Inflammatory macrophage (primary cell): ENCODE measurements at places on chromosomes 4 and X.

- no peak for DNase-seq
Observed at GRCh38 chr4:79396794-79397193, 11.2 kb downstream of the GK2 start.

- DNase-seq, result no peak
Observed at GRCh38 chr4:64893205-64893604, 484.0 kb upstream of the TECRL start.

GRCh38 chr4:7983296-7983695 is 43.6 kb upstream of the AFAP1 start:
- no peak for DNase-seq

GRCh38 chr4:185424905-185425646 is 688 bp downstream of the UFSP2 start:
- DNase-seq, result no peak

GRCh38 chrX:41096339-41096955 is 11.2 kb downstream of the USP9X start:
- DNase-seq, result peak; percentile 20

DNA sequence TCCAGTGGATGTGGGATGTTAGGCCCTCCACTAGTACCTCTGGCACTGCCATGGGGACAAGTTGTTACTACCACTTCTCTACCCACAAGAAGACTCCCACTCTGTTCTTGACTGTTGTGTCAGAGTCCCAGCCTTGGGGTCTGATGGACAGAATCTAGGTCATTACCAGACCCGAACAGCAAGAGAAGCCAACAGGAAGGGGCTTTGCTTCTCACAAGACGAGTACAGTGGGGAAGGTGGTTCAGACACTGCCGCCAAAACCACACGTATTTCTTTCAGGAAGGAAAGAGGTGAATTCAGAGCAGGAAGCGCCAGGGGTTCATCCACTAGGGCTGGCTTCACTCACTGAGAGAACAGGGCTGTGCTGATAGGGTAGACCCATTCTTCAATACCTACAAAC is 161.3 kb upstream of the KIT start:
- DNase-seq, result no peak

GRCh38 chrX:129653971-129654651 is 645 bp downstream of the APLN start:
- peak; percentile 15 for DNase-seq

DNA sequence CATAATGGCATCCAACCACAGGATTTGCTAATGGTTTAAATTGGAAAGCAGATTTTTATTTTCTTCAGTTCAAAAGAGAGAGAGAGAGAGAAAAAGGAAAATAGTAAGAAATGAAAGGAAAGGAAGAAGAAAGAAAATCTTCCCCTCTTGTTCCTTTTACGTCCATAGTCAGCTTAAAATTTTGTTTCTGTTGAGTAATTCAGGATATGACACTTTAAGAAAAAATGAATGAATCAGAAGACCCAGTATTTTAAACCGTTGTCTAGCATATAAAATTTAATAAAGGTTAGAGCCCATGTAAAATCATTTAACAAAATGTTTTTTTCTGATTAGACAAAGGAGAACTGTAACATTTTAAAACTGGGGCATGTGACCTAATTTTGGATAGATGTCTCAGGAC is 391.8 kb upstream of the EPHA5 start:
- no peak for DNase-seq

DNA sequence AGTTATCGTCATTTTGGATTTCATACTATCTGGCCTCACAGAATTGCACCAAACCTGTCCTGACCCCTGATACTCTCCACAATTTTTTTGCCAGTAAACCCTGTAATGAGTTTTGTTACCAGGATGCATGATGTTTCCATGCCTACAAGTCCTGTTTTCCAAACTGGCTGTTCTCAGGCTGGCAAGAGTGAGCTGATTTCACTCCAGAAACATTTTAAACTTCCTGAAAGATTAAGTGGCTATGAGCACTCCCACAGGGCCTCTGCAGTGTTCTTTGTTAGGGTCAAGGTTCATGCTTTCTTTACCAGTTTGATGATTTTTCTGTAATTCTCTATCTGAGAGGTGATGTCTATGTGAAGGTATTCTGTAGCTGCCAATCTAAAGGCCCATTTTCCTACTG is 31.7 kb upstream of the PDLIM3 start:
- no peak for DNase-seq

- no peak for DNase-seq
Observed at GRCh38 chr4:72394012-72394663, 174.9 kb downstream of the ADAMTS3 start.

- peak; percentile 2 for DNase-seq
Observed at GRCh38 chr4:46894826-46895225, 14.2 kb downstream of the COX7B2 start.

DNA sequence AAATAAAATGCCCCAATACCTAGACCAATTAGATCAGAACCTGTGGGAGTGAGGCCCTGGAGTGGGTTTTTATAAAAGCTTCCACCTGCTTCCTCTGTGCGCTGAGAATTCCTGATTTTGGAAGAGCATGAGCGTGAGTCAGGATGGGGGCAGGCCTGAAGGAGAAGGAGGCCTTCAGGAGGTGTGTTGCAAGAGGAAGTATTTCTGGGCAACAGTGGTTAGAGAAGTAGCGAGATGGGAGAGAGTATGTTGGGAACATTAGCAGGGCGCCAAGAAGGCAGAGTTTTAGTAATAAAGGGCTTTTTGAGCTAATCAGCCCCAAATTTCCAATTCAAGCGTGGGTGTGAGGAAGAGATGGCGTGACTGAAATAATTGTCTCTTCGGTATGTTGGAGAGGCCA is 349.8 kb downstream of the UNC5C start:
- peak; percentile 49 for DNase-seq

DNA sequence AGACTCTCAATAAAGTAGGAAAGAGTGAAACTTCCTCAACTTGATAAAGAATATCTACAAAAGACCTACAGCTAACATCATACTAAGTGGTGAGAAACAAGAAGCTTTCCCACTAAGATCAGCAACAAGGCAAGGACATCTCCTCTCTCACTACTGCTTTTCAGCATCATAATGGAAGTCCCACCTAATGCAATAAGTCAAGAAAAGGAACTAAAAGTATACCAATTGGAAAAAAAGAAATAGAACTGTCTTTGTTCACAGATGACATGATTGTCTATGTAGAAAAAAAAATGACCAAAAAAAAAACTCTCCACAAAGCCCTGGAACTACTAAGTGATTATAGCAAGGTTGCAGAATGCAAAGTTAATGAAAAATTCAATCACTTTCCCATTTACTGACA is 25.1 kb upstream of the SH3RF1 start:
- peak; percentile 52 for DNase-seq

DNA sequence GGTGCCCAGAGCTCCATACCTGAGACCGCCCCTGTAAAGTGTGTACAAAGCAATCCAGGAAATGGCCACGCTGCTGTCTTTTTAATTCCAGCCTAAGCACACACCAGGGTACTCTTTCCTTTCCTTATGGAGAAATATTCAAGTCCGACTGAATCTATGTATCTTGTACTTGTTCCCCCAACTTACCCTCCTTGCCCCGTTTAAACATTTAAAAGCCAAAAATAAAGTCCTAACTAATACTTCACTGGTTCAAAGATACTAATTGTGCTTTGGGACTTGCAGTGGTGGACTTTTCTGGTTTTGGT is 731 bp upstream of the AMMECR1 start:
- DNase-seq, result no peak

GRCh38 chr4:185896817-185897488 is 85.0 kb upstream of the SORBS2 start:
- no peak for DNase-seq

GRCh38 chr4:138070816-138071215 is 171.3 kb downstream of the SLC7A11 start:
- no peak for DNase-seq

- DNase-seq, result no peak
Observed at GRCh38 chr4:64771149-64771548, 361.9 kb upstream of the TECRL start.

DNA sequence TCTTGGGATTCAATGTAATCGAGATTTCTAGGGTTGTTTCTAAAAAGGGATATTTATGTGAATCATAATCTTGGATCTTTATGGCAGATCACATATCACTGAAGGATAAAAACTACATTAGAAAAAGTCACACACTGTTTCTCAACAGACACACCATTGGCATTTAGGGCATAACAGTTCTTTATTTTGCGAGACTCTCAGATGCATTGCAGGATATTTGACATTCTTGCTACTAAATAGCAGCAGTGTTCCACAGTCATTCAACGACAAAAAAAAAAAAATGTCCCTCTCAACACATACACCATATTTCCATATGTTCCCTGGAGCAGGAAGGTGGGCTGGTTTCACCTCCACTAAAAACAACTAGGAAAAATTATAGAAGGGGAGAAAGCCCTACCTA is 243.4 kb upstream of the PCDH18 start:
- DNase-seq, result no peak

- no peak for DNase-seq
Observed at GRCh38 chr4:124487651-124488050, 224.9 kb downstream of the ANKRD50 start.

DNA sequence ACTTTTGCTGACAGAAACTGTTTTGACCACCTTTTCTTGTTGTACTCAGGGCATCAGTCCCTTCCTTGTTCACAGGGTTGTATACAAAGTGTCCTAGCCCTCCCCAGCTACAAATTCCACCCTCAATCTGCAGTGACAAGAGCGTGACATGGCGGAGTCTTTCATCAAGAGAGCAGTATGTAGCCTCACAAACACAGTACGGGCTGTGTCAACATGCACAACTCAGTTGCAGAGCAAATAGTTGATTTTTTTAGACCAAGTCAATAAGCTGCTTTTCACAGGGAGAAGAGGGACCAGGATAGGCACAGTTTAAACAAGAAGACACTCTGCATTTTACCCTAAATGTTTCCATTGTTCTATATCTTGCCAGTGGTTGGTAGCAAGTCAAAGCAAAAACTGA is 8.6 kb upstream of the HS6ST2 start:
- DNase-seq, result no peak

DNA sequence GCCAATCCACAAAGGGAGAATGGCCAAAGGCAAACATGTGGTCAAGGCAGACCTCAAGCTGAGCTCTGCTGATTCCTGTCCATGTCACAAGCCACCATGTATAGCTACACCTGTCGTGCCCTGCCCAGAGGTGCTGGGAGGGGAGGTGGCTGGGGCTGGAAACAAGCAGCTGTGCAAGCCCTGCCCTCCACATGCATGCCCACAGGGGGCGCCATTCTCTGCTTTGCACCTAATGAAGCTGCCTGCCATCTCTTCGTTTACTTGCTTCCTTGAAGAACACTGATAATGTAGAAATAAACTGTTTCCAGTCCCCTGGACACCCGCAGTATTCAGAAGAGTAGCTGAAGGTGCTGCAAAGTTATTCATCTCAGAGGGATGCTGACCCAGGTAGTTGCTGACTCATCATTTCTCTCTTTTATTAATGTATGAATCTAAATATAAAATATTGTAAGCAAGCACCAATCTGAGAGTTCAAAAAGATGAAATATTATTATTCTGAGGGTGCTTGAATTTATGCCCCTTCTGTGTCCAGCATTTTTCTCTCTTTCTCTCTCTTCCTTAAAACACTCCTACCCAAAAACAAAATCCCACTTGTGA is 278.6 kb downstream of the ADGRA3 start:
- DNase-seq, result peak; percentile 0

DNA sequence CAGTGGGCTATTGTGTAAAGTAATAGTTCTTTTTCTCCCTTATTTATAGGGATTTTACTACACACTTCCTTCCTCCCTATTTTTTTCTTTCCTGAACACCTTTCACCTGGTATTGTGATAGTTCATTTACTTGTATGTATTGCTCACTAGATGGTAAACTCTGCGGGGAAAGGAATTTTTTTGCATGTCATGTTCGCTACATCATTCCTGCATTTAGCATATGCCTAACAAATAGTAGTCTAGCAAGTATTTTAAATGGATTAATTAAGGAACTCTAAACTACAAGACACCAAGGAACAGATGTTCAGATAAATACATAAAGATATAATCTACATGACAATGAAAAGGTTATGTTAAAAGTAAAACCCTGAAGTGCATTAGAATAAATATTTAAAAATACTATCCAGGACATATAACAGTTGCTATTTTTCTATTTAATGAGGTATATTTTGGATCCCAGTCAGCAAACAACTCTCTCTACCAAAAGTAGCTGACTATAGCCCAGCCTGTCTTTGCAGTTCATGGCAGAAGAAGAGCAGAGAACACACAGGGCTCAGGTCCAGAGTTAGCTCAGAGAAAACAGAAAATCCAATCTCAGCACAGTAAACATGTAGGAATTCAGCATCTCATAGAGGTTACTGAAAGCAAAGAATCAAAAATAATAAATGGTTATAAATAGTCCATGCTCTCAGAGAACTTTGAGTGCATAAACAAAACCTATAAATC is 87.8 kb downstream of the PACRGL start:
- DNase-seq, result no peak

DNA sequence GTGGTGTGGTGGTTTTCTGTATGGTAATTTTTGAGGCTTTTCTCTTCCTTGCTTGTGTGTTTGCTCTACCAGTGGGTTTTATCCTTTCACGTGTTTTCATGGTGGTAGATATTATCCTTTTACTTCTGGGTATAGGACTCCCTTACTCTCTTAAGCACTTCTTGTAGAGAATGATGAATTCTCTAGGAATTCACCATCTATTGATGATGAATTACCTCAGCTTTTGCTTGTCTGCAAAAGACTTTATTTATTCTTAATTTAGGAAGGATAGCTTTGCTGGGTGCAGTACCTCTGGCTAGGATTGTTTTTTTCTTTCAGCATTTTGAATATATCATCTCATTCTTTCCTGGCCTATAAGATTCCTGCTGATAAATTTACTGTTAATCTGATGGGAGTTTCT is 415.3 kb downstream of the PDGFC start:
- no peak for DNase-seq

GRCh38 chr4:98565681-98566301 is 92.6 kb downstream of the TSPAN5 start:
- no peak for DNase-seq

DNA sequence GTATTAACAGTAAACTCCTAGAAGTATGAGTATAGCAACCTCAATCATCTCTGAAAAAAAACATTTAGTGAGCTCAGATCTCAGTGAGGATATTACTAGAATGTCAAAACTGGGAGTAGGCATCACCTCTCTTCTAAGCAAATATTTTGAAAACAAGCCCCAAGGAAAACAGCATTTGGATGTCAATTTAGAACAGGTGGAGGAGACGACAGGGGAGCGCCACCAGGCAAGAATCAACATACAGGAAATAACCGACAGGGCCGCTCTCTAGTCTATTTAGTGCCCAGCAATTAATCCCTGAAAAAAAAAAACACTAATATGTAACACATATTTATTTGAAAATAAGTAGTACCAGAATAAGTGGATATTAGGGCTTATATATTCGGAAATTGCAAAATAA is 940.3 kb upstream of the ADGRL3 start:
- DNase-seq, result no peak

GRCh38 chr4:186602978-186603377 is 47.6 kb upstream of the MTNR1A start:
- no peak for DNase-seq

- DNase-seq, result no peak
Observed at GRCh38 chr4:88356771-88357170, 21.9 kb upstream of the HERC6 start.

DNA sequence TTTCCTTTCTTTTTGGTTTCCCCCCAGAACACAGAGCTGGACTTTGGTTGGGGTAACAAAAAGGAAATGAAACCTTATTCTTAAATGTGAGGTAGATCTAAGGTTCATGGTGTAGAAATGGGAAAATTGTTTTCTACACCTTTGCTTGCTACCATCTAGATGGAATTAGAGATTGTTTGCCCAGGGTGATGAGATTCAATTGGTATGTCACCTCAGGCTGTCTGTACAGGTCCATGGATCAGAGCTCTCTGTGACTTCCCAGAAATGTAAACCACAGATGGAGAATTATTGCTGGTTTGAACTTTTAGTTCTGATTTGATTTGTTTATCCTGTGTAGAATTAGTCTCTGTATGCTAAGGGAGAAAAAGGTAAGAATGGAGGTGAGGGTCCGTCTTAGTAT is 146.7 kb downstream of the PCDH7 start:
- DNase-seq, result no peak
